ENCODE measurements at places on chromosomes 3 and 15.

DNA sequence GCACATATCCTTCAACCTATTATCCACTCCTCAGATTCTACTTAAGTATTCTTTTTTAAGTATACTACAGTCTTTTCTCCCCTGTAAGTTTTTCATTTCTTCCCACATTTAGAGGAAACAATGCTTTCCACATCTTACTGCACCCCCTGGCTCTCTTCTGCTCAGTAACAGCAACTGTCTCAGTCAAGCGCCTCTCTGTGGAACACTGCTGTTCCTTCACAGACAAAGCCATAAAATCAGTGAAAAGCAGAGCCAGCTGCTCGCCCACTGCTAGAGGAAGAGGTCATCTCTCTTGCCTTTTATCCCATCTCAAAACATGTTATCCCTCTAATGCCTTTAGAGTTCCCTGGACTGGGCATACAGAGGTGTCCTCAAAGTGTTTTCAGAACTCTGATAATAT is 24.8 kb downstream of the SERP1 start:
- DNase-seq: no peak

DNA sequence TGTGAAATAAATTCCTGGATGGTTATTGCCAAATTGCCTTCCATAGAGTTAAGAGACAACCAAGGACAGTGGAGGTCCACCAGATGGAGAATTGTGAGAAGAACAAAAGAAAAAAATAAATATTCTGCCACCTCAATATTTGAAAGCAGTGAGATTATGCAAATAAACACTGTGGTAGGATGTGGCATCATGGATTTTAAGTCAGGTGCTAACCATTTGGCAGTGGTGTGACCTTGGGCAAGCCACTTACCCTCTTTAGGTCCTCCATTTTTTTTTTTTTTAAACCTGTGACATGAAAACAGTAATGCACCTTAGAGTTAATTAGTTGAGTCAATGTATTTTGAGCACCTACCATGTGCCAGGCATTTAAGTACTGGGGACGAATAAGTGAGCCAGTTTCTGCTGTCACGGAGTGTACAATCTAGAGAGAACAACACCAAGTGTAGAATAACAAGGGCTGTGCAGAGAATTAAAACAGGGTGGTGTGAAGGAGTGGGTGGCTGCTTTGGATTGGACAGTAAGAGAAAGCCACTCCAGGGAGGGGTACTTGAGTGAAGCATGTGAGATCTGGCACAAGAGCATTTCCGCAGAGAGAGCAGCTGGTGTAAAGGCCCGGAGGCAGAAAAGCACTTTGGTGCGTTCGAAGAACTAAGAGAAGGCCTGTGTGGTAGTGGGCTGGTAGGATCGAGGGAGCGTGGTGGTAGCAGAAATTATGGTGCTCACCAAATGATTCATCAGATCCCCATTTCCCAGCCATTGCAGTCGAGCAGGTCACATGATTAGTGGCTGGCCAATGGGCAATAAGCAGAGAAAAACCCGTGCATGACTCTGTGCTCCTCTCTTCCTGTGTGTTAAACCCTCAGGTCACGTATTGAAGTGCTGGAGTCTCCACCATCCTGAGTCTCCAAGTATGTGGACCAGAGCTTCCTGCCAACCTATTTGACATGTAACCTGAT is 39.2 kb downstream of the CCK start:
- no peak for DNase-seq

DNA sequence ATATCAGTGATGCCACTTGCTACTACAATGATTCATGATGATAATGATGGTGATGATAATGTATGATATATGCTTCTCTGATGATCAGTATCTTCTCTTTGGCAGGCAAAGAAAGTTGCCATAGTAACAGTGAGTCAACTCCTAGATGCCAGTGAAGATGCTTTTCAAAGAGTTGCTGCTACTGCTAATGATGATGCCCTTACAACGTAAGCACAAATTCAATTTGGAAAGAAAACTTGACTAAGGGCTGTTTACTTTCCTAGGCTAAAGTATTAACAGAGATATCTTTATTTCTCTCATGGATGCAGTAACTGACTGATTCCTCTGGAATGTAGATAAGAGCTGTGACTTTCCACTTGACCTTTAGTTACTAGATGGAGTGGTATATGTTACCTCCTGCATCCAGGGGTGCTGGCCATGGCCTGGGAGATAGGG is 27.8 kb downstream of the ADGRG7 start:
- DNase-seq: no peak

- no peak for DNase-seq
These were observed 19.1 kb upstream of the EIF1B start for GRCh38 chr3:40290396-40290795.

DNA sequence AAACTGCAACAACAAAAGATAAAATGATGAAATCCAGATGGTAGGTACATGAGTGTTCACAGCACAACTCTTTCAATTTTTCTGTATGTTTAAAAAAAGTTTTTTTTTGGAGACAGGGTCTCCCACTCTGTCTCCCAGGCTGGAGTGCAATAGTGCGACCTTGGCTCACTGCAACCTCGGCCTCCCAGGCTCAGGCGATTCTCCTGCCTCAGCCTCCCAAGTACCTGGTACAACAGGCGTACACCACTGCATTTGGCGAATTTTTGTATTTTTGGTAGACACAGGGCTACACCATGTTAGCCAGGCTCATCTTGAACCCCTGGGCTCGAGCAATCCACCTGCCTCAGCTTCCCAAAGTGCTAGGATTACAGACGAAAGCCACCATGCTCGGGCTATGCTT is 18.6 kb downstream of the LRRFIP2 start:
- no peak for DNase-seq
